Stimulated activated CD4-positive, alpha-beta T cell treated with anti-CD3 and anti-CD28 coated beads, Interleukin-2, amount 100 ng/mL, for 48 hours (primary cell): ENCODE measurements at places on chromosomes 13 and 19.

DNA sequence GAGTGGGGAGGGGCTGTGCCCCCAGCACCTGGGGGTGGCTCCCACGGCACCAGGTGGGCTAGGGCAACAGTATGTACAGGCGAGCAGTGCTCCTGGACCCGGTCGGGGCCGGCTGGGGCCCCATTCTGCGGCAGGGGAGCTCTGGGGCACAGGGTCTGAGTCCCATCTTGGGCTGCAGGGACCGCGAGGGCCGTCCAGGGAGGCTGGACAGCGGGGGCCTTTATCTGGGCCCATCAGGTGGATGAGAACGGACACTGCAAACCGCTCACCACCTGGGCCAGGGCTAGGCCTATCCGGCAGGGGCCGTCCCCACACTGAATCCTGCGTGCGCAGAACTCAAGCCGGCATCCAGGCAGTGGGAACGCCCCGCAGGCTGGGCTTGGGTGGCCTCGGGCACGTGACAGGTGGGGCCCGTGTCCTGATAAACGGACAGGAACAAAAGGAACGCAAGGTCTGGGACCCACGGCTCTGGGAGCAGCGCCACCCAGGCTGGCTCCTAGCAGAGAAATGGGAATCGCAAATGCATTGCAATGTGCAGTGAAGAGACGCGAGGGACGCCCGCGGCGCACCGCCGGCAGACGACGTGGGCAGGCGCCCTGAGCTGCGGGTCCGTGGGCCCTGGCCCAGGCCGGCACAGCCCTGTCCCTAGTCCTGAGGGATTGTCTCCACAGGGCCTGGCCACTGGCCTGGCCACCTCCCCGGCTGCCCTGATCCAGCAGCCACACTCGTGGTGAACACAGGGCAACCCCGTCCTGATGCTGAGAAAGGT, 29.7 kb downstream of the BTBD2 start:
- no peak for DNase-seq

- DNase-seq, result no peak
Measured at GRCh38 chr13:31920727-31921100, 110.9 kb upstream of the FRY start.

DNA sequence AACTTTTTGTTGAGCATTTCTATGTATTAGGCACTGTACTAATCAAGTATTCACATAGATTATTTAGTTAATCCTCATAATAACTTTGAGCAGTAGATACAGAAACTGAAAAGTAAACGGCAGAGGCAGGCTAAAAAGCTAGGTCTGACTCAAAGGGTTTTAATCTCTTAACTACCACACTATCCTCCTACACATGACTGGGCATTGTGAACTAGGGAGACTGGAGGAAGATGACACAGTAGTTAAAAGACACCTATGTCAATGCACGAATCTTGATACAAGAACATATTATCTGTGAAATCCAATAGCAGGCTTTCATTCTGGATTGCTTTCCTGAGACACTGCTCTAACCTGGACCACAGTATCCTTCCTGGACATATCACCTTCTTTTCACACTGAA, 36.3 kb downstream of the MICU2 start:
- DNase-seq, result no peak

- DNase-seq, result no peak
Measured at GRCh38 chr19:15123900-15124299, 16.7 kb downstream of the SYDE1 start.

DNA sequence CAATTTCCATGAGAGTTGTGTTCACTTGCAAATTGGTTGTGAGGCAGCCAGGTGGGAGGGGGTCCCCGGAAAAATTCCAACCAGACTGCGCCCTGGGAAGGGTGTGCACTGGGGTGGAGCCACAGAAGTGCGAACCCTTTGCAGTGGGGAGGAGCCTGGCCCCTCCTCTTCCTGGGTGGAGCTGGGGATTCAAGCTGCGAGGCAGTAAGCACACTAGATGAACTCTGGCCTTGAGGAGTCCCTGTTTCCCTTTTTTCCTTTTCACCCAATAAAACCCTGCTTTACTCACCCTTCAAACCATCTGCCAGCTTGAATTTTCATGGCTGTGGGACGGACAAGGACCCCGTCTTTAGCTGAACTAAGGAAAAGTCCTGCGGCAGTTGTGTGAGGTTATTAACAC, 31.0 kb upstream of the MBNL2 start:
- no peak for DNase-seq

DNA sequence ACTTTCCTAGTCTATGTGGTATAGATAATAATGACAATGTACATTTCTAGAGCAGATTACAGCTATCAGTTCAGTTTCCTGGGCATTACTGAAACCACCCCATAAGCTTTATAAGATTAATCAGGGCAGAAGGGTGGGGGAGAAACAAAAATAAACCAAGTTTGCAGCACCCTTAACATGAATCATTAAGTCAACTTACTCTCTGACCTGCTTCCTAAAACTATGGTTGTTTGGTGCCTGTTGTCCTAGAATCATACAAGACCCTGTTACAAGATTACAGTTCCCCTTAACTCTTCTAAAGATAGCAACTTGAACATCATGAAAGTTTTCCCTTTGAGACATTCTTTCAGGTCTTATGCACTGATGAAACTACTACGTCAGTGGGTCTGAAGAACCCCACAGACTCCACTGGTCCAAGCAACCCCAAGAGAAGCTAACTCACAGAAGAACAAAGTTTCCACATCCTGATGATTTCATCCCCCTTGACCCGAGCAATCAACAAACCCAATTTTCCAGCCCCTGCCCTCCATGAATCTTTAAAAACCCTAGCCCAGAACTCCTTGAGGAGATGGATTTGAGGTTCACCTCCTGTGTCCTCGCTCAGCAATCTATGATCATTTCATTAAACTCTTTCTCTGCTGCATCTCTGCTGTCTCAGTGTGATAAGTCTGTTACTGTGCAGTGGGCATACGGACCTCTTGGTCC, 336.5 kb downstream of the FOXO1 start:
- DNase-seq, result no peak

- no peak for DNase-seq
Measured at GRCh38 chr19:2112516-2113320, 16.0 kb downstream of the IZUMO4 start.

- no peak for DNase-seq
Measured at GRCh38 chr13:79267560-79267959, 138.5 kb downstream of the RBM26 start.

GRCh38 chr13:30884543-30884942, 21.5 kb upstream of the MEDAG start:
- no peak for DNase-seq

DNA sequence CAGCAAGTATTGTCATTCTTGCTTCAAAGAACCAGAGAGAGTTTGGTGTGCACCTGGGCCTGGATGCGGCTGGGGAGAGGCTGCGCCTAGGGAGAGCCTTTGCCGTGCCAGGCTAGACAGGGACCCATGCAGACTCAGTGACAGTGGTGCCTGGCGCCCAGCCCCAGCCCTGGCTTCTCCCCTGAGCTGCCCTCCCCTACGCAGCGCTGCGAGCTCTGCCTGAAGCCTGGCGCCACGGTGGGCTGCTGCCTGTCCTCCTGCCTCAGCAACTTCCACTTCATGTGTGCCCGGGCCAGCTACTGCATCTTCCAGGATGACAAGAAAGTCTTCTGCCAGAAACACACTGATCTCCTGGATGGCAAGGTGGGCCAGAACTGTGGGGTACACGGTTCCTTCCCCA, 12.0 kb downstream of the KMT2B start:
- DNase-seq, result no peak

GRCh38 chr13:48593536-48593935, 60.2 kb upstream of the CYSLTR2 start:
- no peak for DNase-seq

- DNase-seq, result peak; percentile 60
Measured at GRCh38 chr13:48749699-48750473, 96.2 kb downstream of the CYSLTR2 start.
